ENCODE measurements at places on chromosomes 4 and X. TPM values are rescaled to one million over a fixed set of nuclear protein-coding genes. Genes with fewer than 3 reads are reported as not detected.

DNA sequence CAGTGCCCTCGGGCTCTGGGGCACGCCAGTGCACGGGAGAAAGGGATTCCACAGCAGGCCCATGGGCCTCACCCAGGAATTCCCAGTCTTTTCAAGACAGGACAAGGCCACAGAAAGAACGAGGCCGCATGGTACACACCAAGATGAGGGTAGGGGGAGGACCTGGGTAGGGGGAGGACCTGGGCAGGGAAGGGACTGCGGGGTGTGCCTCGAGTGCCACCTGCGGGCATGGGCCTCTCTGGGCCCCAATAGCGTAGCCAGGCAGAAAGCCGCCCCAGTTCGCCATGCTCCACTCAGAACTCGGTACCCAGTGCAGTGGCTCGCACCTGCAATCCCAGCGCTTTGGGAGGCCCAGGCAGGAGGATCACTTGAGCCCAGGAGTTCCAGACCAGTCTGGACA is 14.0 kb upstream of the DUSP9 start:
- H3K4me3 ChIP-seq: no peak overlapping the region
- no peaks in the 10 kb centered on the region for H3K4me1 ChIP-seq
- no peak overlapping the region for H3K27ac ChIP-seq
- peaks cover 1% of the 10 kb centered on the region for H3K27me3 ChIP-seq
- no peaks in the 10 kb centered on the region for H3K36me3 ChIP-seq

GRCh38 chrX:10158279-10159144 is 1.7 kb downstream of the CLCN4 start:
- peak overlapping the region; percentile 82 for H3K27ac ChIP-seq
- no peaks in the 10 kb centered on the region for H3K4me1 ChIP-seq
- H3K4me3 ChIP-seq: peak overlapping the region; percentile 29
- no peaks in the 10 kb centered on the region for H3K27me3 ChIP-seq

DNA sequence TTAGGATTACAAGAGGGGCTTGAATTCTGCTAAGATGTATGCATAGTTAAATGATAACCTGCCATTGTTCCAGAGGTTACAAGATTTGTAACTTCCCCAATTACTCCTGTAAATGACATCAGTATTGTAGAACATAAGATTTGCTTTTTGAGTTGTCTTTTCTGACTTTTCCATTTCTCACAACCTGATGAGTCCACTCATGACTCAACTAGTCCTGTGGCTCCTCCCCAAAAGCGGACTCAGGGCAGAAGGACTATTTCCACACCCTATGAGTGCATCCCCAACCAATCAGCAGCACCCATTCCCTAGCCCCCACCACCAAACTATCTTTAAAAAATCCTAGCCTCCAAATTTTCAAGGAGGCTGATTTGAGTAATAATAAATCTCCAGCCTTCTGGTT is 54.7 kb downstream of the HOPX start:
- H3K4me3 ChIP-seq: no peak overlapping the region
- no peaks in the 10 kb centered on the region for H3K27me3 ChIP-seq
- no peak for DNase-seq

DNA sequence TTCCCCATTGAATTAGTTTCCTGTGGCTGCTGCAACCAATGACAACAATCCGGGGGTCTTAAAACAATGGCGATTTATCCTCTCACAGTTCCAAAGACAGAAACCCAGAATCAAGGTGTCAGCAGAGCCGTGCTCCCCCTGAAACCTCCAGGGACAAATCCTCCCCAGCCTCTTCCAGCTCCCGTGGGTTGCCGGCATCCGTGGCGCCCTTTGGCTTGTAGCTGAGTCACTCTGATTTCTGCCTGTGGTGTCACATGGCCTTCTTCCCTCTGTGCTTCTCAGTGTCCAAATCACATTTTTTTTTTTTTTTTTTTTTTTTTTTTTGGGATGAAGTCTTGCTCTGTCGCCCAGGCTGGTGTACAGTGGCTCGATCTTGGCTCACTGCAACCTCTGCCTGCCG is 64.5 kb upstream of the STX18 start:
- no peaks in the 10 kb centered on the region for H3K4me1 ChIP-seq
- H3K4me3 ChIP-seq: no peak overlapping the region
- no peak for DNase-seq
- H3K27me3 ChIP-seq: no peaks in the 10 kb centered on the region
- H3K36me3 ChIP-seq: no peaks in the 10 kb centered on the region

- H3K36me3 ChIP-seq: no peaks in the 10 kb centered on the region
- no peak for DNase-seq
- H3K4me3 ChIP-seq: no peak overlapping the region
- no peaks in the 10 kb centered on the region for H3K4me1 ChIP-seq
- H3K27ac ChIP-seq: no peak overlapping the region
Measured at GRCh38 chrX:17697191-17697590, 40.1 kb upstream of the SCML1 start.

GRCh38 chrX:131955099-131955777 is 67.9 kb upstream of the STK26 start:
- no peak overlapping the region for H3K27ac ChIP-seq
- no peaks in the 10 kb centered on the region for H3K27me3 ChIP-seq
- no peaks in the 10 kb centered on the region for H3K36me3 ChIP-seq
- H3K4me3 ChIP-seq: no peak overlapping the region

- H3K4me1 ChIP-seq: peaks cover 29% of the 10 kb centered on the region
- peaks cover 30% of the 10 kb centered on the region for H3K36me3 ChIP-seq
- H3K4me3 ChIP-seq: no peak overlapping the region
- no peaks in the 10 kb centered on the region for H3K27me3 ChIP-seq
Measured at GRCh38 chr4:24557026-24558025, 27.0 kb downstream of the DHX15 start.

GRCh38 chr4:153522802-153523094 is 56.6 kb downstream of the TMEM131L start:
- no peak overlapping the region for H3K4me3 ChIP-seq
- no peak for DNase-seq
- H3K36me3 ChIP-seq: no peaks in the 10 kb centered on the region
- H3K4me1 ChIP-seq: peaks cover 40% of the 10 kb centered on the region
- H3K27me3 ChIP-seq: no peaks in the 10 kb centered on the region
- H3K27ac ChIP-seq: no peak overlapping the region

GRCh38 chrX:11867610-11868345 is 109.7 kb downstream of the MSL3 start:
- DNase-seq: no peak
- no peaks in the 10 kb centered on the region for H3K36me3 ChIP-seq
- no peak overlapping the region for H3K4me3 ChIP-seq
- no peaks in the 10 kb centered on the region for H3K27me3 ChIP-seq

DNA sequence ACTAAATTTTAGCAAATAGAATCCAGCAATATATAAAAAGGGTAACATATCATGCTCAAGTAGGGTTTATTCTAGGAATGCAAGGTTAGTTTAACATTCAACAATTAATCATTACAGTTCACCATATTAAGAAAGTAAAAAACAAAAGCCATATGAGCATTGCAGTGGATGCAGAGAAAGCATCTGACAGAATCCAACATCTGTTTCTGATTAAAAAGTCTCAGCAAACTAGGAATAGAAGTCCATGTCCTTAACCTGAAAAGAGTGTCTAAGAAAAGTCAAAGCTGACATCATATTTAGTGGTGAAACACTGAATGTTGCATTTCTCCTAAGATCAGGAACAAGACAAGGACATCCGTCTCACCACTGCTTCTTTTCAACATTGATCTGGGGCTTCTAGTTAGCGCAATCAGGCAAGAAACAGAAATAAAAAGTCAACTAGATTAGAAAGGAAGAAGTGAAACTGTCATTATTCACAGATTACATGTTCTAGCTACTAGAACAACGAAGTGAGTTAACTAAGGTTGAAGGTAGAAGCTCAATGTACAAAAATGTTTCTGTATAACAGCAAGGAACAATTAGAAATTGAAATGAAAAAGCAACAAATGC is 49.3 kb downstream of the MRPL1 start:
- H3K4me3 ChIP-seq: no peak overlapping the region
- no peaks in the 10 kb centered on the region for H3K4me1 ChIP-seq
- H3K27ac ChIP-seq: no peak overlapping the region
- H3K36me3 ChIP-seq: no peaks in the 10 kb centered on the region
- H3K27me3 ChIP-seq: no peaks in the 10 kb centered on the region

GRCh38 chr4:107265859-107266258 is 229.7 kb upstream of the DKK2 start:
- no peak overlapping the region for H3K27ac ChIP-seq
- no peaks in the 10 kb centered on the region for H3K27me3 ChIP-seq
- no peak overlapping the region for H3K4me3 ChIP-seq

DNA sequence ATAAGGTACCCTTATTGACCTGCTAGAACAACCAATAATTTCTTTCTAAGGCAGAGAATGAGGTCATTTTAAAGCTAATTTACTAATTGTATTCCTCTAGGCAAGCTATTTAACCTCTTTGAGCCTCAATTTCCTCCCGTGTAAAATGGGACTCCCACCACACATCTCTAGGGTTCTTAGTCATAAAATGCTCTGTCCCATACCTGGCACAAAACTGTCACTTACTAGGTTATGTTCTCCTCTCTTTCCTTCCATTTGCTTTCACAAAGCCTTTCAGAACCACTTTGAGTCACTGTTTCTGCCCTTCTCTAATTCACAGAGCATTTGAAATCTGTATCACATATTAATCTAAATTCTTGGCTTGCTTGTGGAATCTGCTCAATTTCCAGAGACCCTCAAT is 2.4 kb upstream of the GPR82 start:
- no peak overlapping the region for H3K27ac ChIP-seq
- no peaks in the 10 kb centered on the region for H3K36me3 ChIP-seq
- peaks cover 3% of the 10 kb centered on the region for H3K27me3 ChIP-seq
- no peak overlapping the region for H3K4me3 ChIP-seq
- no peak for DNase-seq
- no peaks in the 10 kb centered on the region for H3K4me1 ChIP-seq

GRCh38 chr4:126346654-126347053 is 1031.9 kb downstream of the FAT4 start:
- H3K4me1 ChIP-seq: no peaks in the 10 kb centered on the region
- no peak for DNase-seq

GRCh38 chr4:70885174-70885573 is 17.0 kb upstream of the MOB1B start:
- no peak overlapping the region for H3K4me3 ChIP-seq
- no peak for DNase-seq
- H3K27me3 ChIP-seq: no peaks in the 10 kb centered on the region
- H3K27ac ChIP-seq: no peak overlapping the region
- no peaks in the 10 kb centered on the region for H3K36me3 ChIP-seq

- no peak overlapping the region for H3K27ac ChIP-seq
- peaks cover 93% of the 10 kb centered on the region for H3K36me3 ChIP-seq
Measured at GRCh38 chr4:39303871-39304270, 62.3 kb downstream of the RFC1 start.

DNA sequence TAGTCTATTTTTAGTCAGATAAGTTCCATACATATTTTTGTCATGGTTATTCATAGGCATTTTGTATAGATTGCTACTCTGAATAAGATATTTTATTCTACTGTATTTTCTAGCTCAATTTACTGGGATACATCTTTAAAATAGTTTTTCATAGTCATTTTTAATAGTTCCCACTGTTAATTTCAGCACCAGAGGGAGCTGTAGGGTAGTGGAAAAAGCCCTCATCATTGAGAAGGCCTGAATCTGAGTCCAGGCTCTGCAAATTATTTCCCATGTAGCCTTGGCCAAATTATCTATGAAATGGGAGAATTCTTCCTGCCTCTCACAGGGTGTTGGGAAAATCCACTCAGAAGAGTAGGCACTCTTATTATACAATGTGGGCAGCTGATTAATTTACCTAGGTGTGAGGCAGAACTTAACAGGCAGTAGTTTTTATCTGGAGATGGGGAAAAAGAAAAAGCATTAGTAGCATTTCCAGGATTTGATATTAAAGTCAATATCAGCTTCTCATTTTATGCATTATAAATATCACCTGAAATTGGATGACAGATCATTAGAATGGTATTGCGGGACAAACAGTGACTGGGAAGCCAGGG is 102.9 kb upstream of the PAQR3 start:
- H3K27me3 ChIP-seq: no peaks in the 10 kb centered on the region
- no peaks in the 10 kb centered on the region for H3K4me1 ChIP-seq
- no peak overlapping the region for H3K4me3 ChIP-seq
- no peak overlapping the region for H3K27ac ChIP-seq

The BTK gene
- 6.0 TPM for total RNA-seq

The TLR10 gene
- total RNA-seq: 0.22 TPM

The KDR gene
- 78.7 TPM for total RNA-seq

The SYP gene
- total RNA-seq: 9.9 TPM

The ATP8A1 gene
- 59.4 TPM for total RNA-seq

The RENBP gene
- 28.8 TPM for total RNA-seq
